ENCODE measurements at places on chromosomes 5 and 9.

DNA sequence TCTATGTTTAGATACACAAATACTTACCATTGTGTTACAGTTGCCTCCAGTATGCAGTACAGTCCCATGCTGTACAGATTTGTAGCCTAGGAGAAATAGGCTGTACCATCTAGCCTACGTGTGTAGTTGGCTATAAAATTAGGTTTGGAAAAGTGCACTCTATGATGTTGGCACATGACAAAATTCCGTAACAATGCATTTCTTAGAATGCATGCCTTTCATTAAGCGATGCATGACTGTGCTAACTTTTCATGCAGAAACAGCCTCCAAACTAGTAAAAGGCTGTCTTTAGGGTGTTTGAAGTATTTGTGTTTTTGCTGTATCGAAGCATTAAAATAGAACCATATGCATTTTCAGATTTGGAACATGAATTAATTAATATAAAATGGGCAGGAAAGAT lies 157.9 kb downstream of the RMI1 start:
- no peak for DNase-seq

- no peak for DNase-seq
Measured at GRCh38 chr5:33641744-33642505, 201.2 kb downstream of the TARS1 start.

DNA sequence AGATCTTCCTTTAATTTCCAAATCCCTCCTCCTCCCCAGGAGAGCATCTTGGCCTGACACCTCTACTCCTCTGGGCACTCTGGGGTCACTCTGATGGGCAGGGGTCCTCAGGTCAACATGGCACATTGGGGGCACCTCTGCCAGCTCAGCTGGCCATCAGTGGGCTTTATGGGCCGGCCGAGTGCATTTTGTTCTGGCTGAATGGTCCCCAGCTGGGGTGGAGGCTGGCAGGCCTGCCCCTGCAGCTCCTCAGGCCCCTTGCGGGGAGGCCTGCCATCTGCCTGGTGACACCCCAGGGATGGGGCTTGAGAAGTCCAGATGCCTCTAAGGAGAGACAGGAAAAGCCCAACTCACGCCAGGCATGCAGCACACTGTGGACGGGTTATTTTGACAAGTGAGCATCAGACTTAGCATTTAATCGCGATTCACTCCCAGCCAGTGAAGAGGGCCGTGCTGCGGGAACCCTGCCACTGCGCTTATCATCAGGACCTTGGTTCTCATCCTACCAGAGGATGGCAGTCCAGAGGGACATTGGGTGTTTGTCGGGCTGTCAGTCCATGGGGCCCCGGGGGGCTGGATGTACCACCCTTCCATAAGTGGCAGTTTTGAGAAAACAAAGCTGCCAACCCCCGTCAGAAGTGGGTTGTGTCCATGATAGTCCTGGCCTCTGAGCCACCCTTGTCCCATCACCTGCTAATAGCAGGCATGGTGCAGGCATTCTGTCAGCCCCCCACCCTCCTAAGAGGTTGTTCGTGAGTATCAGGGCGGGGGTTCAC lies 21.7 kb downstream of the PHF2 start:
- no peak for DNase-seq

DNA sequence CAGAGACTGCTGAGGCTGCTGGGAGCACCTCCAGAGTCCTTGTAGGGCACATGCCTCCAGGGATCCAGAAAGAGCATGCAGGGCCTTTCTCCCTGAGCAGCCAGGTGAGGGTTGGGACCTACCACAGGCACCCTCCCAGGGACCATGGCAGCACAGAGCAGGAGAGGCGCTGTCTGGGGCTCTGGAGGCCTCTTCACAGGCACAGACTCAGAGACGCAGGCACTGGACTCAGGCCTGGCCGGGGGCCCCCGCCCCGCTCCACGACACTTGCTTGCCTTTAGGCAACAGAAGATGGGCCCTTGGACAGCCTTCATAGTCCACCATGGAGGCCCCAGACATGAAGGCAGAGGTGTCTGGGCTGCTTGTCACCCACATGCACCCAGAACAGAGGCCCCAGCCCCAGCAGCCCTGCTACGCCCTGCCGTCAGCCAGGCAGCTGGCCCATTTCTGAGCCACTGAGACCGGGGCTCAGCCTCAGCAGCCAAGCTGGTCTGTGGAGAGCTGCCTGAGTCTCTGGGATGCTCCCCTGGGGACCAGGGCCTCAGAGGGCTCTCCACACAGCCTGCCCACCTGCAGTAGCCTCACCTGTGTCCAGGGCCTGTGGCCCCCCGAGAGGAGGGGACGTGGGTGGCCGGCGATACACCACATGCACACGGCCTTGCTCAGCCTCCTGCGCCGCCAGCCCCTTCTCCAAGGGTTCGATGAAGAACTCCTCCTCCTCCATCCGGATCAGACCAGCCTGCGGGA lies 72.8 kb downstream of the ADAMTS2 start:
- DNase-seq = no peak

- no peak for DNase-seq
Measured at GRCh38 chr9:102867488-102867887, 127.6 kb upstream of the CYLC2 start.

DNA sequence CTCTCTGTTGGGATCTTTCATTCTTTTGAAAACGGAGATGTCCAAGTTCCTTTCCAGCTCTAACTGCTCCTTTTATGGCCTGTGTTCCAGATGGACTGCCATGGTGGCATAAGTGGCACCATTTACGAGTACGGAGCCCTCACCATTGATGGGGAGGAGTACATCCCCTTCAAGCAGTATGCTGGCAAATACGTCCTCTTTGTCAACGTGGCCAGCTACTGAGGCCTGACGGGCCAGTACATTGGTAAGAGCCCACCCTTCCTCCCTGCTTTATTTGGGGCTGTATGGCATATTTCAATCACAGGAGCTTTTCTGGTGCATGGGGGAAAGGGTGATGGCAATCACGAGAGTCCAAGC lies 4.8 kb downstream of the GPX3 start:
- DNase-seq = no peak

DNA sequence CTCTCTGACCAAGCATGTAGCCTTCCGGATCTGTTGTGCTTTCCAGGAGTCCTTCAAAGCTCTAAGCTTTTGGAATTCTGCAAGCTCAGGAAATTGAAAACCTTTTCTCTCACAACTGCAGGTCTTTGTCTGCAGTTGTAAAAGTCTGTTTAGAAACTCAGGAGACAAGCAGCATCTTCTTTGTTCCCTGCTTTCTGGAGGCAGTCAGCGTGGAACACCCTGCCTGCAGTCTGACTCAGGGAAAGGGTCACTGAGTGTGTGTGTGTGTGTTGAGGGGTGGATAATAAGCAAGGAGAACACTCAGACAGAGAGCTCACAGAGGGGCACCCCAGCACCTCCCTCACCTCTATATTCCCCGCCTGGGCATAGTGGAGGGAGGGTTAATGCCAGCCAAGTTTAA lies 29.1 kb downstream of the KCNIP1 start:
- DNase-seq = no peak

- DNase-seq = no peak
Measured at GRCh38 chr5:88743231-88743834, 139.7 kb downstream of the MEF2C start.

- no peak for DNase-seq
Measured at GRCh38 chr5:125492977-125493376, 746.5 kb upstream of the ZNF608 start.

GRCh38 chr5:115429345-115429940 lies 115.1 kb downstream of the FEM1C start:
- no peak for DNase-seq

- DNase-seq = no peak
Measured at GRCh38 chr9:83677596-83677995, 30.2 kb downstream of the UBQLN1 start.

- no peak for DNase-seq
Measured at GRCh38 chr9:131148966-131149687, 23.7 kb downstream of the NUP214 start.
